Bronchus fibroblast of lung (primary cell): ENCODE measurements at places on chromosomes 4 and X. TPM values are rescaled to one million over a fixed set of nuclear protein-coding genes. Genes with fewer than 3 reads are reported as not detected.

The EMCN gene
- not detected in 2 replicates for total RNA-seq

The GUCY1A1 gene
- 0.67 and 0.89 TPM in 2 replicates for total RNA-seq

The ESX1 gene
- total RNA-seq, result not detected in 2 replicates

The NXF3 gene
- total RNA-seq, result not detected in 2 replicates

The APOOL gene
- 4.3 and 7.2 TPM in 2 replicates for total RNA-seq

The SMIM10 gene
- total RNA-seq, result 11.4 and 14.3 TPM in 2 replicates

The ODAM gene
- not detected in 2 replicates for total RNA-seq

The GPR173 gene
- 3.7 and 4.0 TPM in 2 replicates for total RNA-seq
